ENCODE measurements at places on chromosomes 16 and 17.

- DNase-seq, result no peak
These were observed 256.9 kb downstream of the ENGASE start for GRCh38 chr17:79331492-79331891.

DNA sequence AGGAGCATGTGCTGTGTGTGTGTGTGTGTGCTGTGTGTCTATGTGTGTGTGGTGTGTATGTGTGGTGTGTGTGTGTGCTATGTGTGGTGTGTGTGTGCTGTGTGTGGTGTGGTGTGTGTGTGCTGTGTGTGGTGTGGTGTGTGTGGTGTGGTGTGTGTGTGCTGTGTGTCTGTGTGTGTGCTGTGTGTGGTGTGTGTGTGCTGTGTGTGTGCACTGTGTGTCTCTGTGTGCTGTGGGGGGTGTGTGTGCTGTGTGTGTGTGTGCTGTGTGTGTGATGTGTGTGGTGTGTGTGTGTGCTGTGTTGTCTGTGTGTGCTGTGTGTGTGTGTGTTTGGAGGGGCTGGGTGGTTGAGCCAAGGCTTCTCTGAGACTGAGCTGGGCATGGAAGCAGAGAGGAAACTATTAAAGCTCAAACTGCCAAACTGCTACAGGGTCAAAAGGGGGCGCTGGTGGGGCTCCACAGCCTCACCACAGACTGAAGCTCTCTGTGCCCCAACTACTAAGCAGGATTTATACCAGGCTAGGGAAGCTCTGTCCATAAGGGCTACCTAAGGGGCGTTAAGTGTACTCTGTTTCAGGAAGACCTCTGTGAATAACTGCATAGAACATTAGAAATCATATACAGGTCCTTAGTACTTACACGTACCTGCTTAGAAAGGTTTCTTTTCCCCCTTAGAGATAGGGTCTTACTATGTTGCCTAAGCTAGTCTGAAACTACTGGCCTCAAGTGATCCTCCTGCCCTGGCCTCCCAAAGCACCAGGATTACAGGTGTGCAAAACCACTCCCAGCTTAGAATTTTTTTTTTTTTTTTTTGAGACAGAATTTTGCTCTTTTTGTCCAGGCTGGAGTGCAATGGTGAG is 27.8 kb upstream of the GHDC start:
- DNase-seq, result no peak

- no peak for DNase-seq
These were observed 947 bp downstream of the DDX42 start for GRCh38 chr17:63774969-63775265.

DNA sequence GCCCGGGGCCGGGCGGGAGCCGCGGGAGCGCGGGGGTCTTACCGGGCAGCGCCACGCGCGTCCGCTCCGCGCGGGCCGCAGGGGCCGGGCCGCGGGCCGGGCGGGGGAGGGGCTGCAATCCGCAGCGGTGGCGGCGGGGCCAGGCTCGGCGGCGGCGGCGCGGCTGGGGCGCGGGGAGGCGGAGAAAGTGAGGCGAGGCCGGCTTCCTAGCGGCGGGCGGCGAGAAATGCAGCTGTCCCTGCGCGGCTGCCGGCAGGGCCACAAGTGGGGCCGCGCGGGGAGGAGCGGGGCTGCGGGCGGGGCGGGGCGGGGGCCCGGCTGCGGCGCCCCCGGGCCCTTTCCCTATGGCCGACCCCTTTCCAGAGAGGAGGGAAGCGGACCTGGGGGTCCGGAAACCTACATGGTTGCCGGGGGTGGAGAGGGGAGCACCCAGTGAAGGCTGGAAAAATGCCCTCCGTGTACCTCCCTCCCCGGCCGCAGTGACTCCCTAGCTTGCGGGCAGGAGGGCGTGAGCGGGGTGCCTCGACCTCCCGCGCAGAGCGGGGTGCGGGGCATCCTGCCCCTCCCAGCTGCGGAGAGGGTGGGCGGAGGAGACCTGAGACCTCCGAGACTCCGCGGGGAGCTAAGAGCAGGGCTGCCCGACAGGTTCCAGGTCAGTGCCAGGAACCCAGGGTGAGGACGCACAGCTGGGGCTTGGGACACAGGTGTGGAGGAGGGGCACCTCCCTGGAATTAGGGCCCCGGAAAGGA is at the start of gene CUEDC1:
Gene CUEDC1, minus strand, starts transcription at position 230 of the 749 bp plus-strand sequence. CDS start 69,848 bp downstream, outside the sequence.
- DNase-seq, result peak; percentile 19

GRCh38 chr17:32259586-32259985 is 6.0 kb upstream of the RHBDL3 start:
- no peak for DNase-seq

DNA sequence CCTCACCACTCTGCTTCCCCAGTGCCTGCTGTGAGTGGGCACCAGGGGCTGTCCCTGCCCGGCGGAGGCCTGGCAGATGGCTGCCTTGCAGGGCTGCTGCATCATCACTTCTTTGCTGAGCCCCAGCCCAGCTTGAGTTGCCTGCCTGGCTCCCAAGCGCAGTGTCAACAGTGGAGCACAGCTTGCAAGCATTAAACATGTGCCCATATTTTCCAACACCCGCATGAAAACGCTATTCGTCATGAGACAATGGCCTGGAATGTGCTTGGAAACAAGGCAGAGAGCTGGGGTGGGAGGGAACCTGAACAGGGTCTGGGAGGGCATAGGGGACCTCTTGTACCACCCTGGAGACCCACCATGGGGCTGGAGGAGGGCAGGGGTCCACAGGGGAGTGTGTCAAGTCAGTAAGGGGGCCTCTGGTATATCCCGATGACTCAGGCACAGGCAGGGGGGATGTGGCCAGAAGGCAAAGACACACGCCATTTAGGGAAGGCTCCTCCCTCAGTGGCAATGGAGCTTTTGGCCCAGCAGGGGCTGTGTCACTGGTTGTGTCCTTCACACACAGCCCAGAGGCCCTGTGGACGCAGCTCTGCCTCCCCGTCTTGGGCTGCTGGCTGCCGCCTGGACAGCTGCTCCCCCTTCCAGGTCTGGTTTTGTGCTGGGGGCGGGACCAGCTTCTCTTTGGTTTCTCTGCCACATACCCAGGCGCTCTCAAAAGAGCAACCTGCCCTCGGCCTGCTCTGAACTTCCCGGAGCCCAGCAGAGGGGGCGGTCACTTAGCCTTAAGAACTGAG is 17.4 kb upstream of the MTSS2 start:
- peak; percentile 61 for DNase-seq

GRCh38 chr17:79931817-79932309 is 92.6 kb upstream of the CBX4 start:
- no peak for DNase-seq

GRCh38 chr16:5461141-5461540 is 363.5 kb upstream of the EEF2KMT start:
- no peak for DNase-seq

DNA sequence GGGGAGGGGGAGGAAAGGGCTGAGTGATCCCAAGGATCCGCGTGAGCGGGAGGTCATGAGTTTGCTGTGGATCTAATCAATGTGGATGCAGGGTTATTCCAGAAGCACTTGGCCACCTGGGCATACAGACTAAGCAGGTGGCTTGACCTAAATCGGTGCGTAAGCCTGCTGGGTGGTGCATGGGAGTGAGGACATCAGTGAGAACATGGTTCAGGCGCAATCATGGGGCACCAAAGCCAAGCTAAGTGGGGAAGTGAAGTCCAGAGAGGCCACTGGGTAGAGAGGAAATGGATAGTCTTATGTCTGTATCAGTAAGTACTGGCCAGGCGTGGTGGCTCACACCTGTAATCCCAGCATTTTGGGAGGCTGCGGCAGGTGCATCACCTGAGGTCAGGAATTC is 18.9 kb upstream of the MFSD6L start:
- DNase-seq, result no peak

GRCh38 chr16:56316545-56316944 is 108.8 kb downstream of the AMFR start:
- no peak for DNase-seq

DNA sequence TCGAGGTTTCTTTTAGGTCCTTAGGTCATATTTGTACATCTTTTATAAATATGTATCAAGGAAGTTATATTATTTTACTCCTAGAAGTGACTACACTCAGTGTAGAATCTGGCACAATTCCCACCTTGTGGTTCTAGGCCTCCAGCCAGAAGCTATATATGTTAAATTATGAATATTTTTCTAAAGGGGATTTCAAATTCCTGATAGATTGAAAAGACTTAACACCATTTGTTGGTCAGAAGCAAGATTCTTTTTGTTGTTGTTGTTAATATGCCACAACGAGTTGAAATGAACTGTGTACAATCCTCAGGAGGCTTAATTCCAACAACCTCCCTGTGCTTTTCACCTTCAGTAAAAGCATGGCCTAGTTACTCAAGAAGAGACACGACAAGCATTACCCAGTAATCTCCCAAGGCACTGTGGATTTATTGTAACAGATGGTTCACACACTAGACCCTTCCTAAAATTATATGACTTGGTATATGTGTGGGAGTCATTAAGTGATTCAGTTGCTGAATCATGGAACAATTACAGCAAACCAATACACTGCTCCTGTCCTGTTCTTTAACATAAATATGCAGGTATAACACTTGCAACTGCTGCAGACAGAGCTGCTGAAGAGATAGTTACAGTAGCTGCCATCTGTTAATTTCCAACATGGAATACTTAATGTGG is 964.4 kb upstream of the GOT2 start:
- DNase-seq, result no peak

DNA sequence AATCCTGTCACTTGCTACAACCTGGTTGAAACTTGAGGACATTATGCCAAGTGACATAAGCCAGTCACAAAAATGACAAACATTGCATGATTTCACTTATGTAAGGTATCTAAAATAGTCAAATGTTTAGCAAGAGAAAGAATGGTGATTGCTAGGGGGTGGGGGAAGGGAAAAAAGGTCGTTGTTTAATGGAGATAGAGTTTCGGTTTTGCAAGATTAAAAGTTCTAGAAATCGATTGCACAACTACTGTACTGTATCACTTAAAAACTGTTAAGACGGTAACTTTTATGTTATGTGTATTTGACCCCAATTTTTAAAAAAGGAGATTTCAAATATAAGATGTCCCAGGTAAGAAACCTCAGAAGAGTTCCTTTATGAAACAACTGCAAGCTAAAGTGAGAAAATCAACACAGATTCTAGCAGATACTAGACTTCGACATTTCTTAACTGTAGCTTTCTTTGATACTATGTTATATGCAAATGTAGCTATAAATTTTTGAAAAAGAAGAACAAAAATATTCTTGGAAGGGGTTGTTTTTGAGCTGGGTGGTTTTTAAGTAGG is 5.9 kb downstream of the MEOX1 start:
- DNase-seq, result no peak

DNA sequence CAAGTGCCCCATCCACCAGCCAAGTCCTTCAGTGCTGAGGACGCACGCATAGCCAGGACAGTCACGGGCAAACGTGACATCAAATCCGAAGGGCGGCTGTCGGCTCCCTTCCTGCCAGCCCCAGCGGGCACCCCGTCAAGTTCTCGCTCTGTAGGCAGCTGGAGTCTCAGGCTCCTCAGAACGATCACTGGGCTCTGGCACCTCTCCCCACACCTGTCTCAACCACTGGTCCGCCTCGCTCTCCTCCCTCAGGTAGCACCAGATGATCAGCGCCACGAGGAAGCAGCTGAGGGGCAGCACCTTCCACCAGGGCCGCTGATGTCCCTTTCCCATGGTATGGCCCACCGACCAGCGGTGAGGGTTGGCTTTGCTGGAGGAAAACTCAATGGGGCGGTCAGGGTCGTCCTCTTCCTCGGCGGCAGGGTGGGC is 422 bp downstream of the UQCC4 start:
- no peak for DNase-seq

DNA sequence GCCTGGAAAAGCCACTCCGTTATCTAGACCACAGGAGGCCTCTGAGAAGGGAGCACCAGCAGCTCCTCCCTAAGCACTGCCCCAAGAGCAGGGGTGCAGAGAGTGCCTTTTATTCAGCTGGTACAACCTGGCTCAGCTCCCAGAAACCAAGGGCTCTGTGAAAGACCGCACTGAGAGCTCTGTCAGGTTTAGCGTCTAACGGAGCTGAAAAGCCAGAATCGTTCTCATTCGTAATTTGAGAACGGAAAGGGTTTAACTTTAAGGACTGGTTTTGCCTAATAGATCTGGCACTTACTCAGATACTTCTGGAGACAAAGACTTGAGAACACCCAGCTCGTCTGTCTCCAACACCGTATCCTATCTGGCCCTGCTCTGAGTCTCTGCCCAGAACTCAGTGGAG is 13.5 kb downstream of the MPG start:
- peak; percentile 55 for DNase-seq

DNA sequence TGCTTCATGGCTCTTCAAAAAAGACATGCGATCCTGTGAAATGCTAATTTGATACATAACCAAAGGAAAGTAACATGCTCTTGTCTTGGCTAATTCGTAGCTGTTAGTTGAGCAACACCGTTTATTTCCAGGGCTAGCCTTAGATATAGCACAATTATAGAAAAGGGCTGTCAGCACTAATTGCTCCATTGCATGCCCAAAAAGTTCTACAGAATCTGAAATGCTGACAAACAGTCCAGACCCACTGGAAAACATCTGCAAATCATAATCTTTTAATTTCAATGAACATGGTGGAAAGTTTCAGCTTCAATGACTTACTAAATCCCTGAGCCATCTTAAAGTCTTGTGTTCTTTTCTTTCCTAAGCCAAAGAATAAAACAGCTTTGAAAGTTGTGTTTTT is 42.9 kb upstream of the NUDT7 start:
- DNase-seq, result no peak

DNA sequence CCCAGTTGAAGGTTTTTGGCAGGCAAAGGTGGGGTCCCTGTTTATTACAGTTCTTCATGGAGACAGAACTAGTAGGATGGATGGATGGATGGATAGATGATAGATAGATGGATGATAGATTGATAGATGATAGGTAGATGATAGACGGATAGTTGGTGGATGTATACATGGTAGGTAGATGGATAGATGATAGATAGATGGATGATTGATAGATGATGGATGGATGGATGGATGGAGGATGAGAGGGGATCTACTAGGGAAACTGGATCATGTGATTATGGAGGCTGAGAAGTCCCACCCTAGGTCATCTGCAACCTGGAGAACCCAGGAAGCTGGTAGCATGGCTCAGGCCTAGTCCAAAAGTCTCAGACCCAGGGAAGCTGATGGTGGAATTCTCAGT is 88.6 kb downstream of the ABCC1 start:
- no peak for DNase-seq

GRCh38 chr16:12535535-12536411 is 267.9 kb downstream of the CPPED1 start:
- no peak for DNase-seq

DNA sequence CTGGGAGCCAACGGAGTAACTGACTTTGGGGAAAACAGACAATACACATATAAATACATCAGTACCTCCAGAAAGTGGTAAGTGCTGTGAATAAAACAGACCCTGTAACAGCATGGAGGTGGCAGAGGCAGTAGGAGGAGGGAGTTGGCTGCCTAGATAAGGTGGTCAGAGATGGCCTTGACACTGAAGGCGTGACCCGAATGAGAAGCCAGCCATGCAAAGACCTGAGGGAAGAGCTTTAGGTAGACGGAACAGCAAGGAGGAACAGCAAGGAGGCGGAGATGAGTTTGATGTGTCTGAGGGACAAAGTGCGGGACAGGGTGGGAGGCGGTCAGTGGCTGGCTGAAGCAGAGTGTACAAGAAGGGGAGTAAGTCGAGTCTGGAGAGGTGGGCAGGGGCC is 8.1 kb upstream of the SLC6A4 start:
- DNase-seq, result no peak

All from DMS153 (cell line).